Aorta (tissue), 5 donors: ENCODE measurements at places on chromosomes 7 and 10. TPM values are rescaled to one million over a fixed set of nuclear protein-coding genes. Genes with fewer than 3 reads are reported as not detected.

DNA sequence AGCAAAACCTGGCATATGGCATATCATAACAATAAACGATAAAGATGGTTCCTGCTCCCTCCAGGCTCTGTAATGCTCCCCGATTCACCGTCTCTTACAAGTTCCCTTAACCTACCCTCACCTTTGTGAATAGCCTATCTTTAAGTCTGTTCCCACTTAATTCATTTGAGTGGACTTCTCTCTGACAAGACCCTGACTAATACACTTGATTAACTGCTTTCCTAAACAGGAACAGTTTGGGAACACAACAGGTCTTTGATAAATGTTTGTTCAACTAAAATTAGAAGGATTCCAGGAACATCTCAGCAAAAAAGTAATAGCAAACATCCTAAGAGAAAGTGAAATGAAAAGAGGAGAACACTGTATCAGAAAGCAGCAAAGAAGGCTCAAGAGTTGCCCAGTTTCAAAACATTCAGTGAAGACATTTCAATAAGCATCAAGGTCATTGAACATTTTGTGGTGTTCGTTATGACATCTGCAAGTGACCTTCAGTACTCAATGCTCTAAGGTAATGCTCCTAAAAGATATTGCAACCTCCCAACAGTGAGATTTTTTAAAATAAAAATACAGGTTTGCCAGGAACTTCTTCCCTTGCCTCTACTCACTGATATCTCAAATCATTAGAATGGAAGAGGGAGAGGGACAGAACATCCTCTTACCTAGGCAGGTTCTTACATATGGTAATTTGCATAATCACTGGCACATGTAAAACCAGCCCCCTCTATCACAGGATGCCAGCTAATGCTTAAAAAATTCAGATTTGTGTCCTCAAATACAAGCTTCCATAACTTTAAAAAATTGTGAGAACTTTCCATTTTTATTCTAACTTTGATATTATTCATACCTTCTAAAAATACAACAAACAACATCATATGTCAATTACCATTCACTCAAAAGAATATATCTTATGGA, 11.4 kb upstream of the ARHGAP12 start:
- H3K4me1 ChIP-seq: no peaks in the 10 kb centered on the region
- H3K27ac ChIP-seq: no peak overlapping the region
- DNase-seq: no peak
- H3K27me3 ChIP-seq: no peaks in the 10 kb centered on the region
- H3K36me3 ChIP-seq: no peaks in the 10 kb centered on the region

CPVL gene
- polyA plus RNA-seq: 2.7 TPM

- no peak overlapping the region for H3K27ac ChIP-seq
- H3K36me3 ChIP-seq: no peaks in the 10 kb centered on the region
- H3K4me3 ChIP-seq: no peak overlapping the region
Observed at GRCh38 chr10:52900593-52900992, 128.0 kb upstream of the MBL2 start.

- H3K36me3 ChIP-seq: no peaks in the 10 kb centered on the region
- no peaks in the 10 kb centered on the region for H3K27me3 ChIP-seq
- no peak overlapping the region for H3K27ac ChIP-seq
- H3K4me3 ChIP-seq: no peak overlapping the region
- DNase-seq: no peak
Observed at GRCh38 chr10:132104471-132105301, 38.9 kb downstream of the JAKMIP3 start.

HOXA4 gene
- polyA plus RNA-seq: 2.6 TPM

WDFY4 gene
- 1.9 TPM for polyA plus RNA-seq

AKR1C2 gene
- 60.7 TPM for polyA plus RNA-seq

- DNase-seq: no peak
- no peak overlapping the region for H3K4me3 ChIP-seq
- peak overlapping the region; percentile 30 for H3K27ac ChIP-seq
- no peaks in the 10 kb centered on the region for H3K36me3 ChIP-seq
- H3K4me1 ChIP-seq: no peaks in the 10 kb centered on the region
Observed at GRCh38 chr7:13933536-13933935, 55.9 kb downstream of the ETV1 start.

HHEX gene
- polyA plus RNA-seq: 4.5 TPM

DNA sequence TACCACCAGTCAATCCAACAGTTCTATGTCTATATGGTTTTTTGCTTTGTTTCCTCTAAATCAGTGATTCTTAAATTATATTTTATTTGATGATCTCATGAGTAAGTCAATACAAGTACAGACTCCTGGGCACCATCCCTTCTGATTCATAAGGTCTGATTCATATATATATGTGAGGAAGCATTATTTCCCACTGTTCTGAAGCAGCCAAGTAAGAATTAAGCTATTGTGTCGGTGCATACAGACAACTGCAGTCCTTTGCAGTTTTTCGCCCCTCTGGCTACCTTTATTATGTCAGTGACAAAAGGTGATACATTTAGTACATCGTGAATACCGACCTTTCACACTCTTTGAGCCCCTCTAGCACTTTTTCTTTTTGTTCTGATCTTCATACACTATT, 1079.6 kb upstream of the C7orf33 start:
- H3K4me3 ChIP-seq: no peak overlapping the region
- no peaks in the 10 kb centered on the region for H3K4me1 ChIP-seq
- no peak for DNase-seq
- no peaks in the 10 kb centered on the region for H3K27me3 ChIP-seq
- H3K36me3 ChIP-seq: no peaks in the 10 kb centered on the region

DNA sequence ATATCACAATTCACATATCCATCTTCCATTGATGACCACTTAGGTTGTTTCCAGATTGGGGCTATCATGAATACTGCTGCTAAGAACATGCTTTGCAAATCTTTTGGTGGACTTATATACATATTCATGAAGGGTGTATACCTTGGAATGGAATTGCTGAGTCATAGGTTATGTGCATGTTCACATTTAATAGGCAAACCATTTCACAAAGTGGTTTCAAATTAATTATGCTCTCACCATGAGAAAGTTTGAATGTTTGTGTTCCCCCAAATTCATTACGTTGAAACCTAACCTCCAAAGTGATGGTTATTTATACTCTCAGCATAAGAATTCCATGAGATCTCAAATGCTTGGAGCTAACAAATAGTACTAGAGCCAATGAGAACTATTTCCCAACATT, 86.4 kb downstream of the VPS41 start:
- no peak overlapping the region for H3K27ac ChIP-seq
- DNase-seq: no peak
- H3K36me3 ChIP-seq: peaks cover 2% of the 10 kb centered on the region
- no peaks in the 10 kb centered on the region for H3K27me3 ChIP-seq
- H3K4me1 ChIP-seq: peaks cover 3% of the 10 kb centered on the region
- no peak overlapping the region for H3K4me3 ChIP-seq
